Left colon (tissue), 2 donors: ENCODE measurements at places on chromosomes 7 and 10.

GRCh38 chr7:116441534-116441933, 58.0 kb upstream of the CAV2 start:
- no peak for DNase-seq

DNA sequence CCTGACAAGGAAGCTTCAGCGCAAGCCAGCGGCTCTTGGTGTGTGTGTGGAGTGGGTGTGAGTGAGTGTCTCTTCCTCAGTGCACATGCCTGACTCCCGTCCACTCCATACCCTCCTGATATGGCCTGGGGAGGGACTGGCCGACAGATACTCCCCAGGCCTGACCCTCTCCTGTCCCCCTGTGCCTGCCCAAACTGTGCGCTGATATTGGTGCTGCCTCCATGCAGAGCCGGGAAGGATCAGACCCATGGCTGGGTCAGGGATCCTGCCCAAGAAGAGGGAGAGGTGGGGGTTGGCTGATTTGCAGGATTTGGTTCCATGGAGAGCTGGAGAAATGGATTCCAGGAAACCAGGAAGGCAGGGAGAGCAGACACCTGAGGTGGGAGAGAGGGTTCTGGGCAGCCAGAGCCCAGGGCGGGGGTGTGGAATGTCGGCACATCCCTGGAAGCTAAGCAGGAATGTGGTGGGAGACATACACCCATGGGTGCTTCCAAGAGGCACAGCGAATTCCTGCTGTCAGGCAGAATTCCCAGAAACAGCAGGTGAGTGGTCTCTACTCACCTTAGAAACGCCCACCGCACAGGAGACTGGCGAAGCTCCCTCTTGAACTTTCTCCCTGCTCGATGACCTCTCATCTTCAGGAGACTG, 6.3 kb downstream of the CALML5 start:
- DNase-seq = no peak

DNA sequence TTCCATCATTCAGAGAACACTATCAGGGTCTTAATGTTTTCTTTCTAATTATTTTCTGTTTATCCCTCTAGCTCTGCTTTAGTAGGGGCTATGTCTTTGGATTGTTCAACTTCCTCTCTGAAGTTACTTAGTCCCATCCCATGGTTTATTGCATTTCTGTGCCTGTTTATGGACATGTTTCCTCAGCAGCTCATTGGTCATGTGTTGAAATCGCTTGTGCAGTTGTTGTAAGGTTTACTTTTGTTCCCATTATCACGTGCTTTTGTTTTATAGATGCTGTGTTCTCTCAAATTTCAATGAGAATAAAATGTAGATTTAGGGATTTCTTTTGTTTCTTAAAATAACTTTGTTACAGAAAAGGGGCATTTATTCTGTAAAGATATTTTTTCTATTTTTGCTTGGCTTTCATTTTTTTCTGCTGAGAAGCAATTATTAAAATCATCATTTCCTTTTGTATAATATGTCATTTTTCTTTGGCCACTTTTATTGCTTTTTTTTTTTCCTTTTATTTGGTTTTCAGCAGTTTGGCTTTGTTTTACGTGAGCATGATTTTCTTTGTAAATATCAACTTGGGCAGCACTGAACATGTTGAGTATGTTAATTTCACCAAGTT, 110.9 kb downstream of the CCDC7 start:
- DNase-seq = no peak

DNA sequence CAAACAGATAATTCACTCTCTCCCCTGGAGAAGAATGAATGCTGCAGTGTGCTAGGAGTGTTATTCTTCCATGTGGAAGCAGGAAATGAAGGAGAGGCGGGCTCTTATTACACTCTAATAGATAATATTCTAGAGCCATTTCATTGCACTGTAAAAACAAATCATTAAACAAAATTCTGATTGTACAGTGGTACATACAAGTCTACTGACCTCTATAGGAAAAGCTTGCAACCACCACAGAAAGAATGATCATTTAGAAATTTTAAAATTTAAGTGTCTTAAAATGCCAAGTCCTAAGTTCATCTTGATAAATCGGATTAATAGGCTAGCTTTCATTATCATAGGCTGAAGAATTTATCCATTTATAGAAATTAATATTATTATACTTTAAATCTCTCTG, 960.3 kb upstream of the LRRN3 start:
- DNase-seq = no peak

DNA sequence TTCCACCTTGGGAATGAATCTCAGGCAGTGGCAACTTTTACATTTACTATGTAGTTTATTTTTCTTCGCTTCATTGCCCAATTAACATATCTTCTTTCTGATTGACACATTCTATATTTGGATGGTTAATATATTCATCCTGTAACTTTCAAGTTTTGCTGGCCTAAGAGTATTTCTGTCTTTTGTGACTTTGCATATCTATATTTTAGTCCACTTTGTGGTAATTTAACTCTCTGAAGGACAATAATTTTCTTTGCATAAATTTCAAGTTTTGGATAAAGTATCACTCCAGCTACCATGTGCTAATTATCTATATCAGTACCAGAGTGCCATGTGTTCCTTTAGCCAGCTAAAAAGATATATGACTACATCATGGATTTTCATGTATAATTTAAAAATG, 151.5 kb upstream of the KAT6B start:
- DNase-seq = no peak

DNA sequence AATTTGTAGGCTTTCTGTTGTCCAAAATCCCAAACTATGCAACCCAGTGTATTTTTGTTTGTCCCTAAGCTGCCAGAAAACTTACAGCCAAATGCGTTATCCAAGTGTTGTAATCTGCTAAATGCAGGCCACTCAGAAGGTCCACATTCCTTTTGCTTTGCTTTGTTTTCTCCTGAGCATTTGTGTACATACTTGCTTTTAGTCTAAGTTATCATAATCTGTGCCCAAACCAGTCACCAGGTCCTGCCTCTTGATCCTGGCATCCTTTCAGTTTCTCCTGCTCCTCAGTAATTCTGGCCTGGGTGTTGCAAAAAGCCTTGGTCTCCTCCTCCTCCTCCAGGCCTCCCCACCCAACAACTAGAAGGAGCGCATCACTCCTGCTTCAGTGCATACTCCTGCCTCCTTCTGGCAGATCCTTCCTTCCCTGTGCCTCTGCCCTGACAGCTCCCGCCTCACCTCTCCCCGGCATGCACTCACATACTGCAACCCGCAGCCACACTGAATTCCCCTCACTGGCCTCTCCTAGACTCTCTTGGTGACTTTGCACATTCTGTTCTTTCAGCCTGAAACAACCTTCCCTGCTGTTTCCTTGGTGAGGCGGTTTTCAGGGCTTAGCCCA, 2.3 kb downstream of the DENND2A start:
- DNase-seq = no peak

DNA sequence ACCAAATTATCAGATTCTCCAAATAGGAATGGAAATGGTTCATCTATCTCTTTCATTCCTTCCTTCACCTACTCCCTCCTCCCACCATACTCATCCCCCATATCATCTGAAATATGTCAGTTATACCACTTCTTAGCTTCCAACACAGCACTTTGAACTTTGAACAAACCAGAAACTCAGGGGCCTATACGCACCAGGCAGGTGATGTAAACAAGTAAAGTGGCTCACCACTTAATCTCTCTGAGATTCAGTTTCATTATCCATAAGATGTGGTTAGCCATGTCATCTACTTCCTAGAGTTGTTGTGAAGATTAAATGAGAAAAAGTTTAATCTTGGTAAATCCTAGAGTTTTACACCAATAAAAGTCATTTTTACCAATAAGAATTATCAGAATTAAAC, 65.9 kb upstream of the LRRN3 start:
- no peak for DNase-seq

DNA sequence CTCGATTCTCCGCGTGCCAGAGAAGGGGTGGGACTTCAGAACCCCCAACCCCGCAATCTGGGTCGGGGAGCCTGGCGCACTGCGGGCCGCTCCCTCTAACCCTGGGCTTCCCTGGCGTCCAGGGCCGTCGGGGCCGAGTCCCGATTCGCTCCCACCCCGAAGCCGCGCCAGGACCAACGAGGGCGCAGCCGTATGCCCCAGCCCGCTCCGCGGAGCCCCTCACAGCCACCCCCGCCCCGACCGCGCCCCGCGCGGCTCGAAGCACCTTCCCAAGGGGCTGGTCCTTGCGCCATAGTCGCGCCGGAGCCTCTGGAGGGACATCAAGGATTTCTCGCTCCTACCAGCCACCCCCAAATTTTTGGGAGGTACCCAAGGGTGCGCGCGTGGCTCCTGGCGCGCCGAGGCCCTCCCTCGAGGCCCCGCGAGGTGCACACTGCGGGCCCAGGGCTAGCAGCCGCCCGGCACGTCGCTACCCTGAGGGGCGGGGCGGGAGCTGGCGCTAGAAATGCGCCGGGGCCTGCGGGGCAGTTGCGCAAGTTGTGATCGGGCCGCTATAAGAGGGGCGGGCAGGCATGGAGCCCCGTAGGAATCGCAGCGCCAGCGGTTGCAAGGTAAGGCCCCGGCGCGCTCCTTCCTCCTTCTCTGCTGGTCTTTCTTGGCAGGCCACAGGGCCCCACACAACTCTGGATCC, at the start of gene LEP:
TSS of gene LEP (plus strand) at position 583 of the 691 bp plus-strand sequence. CDS start 10,741 bp downstream, outside the sequence.
- no peak for DNase-seq
